ENCODE measurements at places on chromosomes 7 and 10. TPM values are rescaled to one million over a fixed set of nuclear protein-coding genes. Genes with fewer than 3 reads are reported as not detected.

SCIN gene
- not detected for total RNA-seq

GIMAP1 gene
- not detected for total RNA-seq

SEMA3E gene
- 0.45 TPM for total RNA-seq

EPC1 gene
- 9.7 TPM for total RNA-seq

SYCE1 gene
- total RNA-seq, result not detected

STOX1 gene
- total RNA-seq, result 0.15 TPM

FGF8 gene
- not detected for total RNA-seq

MNX1 gene
- not detected for total RNA-seq

PNLIP gene
- not detected for total RNA-seq

CCDC3 gene
- 0.45 TPM for total RNA-seq

RTKN2 gene
- 0.89 TPM for total RNA-seq

GNGT1 gene
- total RNA-seq, result not detected

FEZF1 gene
- total RNA-seq, result not detected
